IPS DF 19.7 (cell line): ENCODE measurements at places on chromosomes 7 and 10.
A peak's percentile ranks its signal among the peaks of the same experiment; 100 is the strongest.

- DNase-seq = no peak
Observed at GRCh38 chr7:42730586-42730985, 181.3 kb downstream of the C7orf25 start.

DNA sequence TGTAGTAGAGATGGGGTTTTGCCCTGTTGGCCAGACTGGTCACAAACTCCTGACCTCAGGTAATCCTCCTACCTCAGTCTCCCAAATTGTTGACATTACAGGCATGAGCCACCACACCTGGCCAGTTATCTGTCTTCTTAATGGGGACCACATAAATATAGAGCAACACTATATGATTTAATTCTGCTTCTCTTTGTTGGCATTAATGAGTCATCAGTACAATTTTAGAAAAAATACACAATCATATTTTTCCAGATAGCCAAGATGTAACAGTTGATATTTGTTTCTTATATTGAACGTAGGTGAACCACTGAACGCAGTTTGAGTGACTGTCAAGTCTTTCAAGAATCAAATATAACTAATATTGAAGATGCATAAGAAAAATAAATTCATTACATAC is 48.5 kb downstream of the LCOR start:
- no peak for DNase-seq

- DNase-seq = no peak
Observed at GRCh38 chr10:44043646-44044375, 341.1 kb downstream of the CXCL12 start.

- DNase-seq = no peak
Observed at GRCh38 chr7:76108540-76109233, 60.8 kb downstream of the MDH2 start.

- no peak for DNase-seq
Observed at GRCh38 chr10:44989597-44990301, 11.0 kb upstream of the ZNF22 start.

GRCh38 chr10:10892290-10892875 is 125.3 kb upstream of the CELF2 start:
- no peak for DNase-seq

DNA sequence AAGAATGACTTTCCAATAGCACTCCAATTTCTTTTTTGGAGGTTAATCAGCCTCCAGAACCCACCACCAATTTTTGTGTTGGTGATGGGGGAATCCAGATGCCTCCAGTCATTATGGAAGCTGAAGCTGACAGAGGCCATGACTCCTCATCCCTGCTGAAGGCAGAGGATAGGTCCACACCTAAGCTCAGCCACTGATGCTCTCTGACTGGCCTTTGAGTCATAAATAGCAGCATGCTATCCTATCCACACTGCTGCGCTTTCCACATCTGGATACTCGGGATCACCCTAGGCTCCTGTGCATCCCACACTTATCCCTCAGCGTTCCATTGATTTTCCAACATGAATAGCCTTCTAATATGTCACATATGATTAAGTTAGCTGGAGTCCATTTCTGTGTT is 124.2 kb downstream of the TES start:
- no peak for DNase-seq

- DNase-seq = no peak
Observed at GRCh38 chr7:92964141-92964540, 127.8 kb upstream of the CDK6 start.

DNA sequence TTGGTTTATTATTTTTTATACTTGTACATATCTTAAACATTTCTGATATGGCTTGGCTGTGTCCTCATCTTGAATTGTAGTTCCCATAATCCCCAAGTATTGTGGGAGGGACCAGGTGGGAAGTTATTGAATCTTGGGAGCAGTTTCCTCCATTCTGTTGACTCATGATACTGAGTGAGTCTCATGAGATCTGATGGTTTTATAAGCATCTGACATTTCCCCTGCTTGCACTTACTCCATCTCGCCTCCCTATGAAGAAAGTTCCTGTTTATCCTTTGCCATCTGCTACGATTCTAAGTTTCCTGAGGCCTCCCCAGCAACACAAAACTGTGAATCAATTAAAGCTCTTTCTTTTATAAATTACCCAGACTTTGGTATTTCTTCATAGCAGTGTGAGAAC is 207.7 kb downstream of the TPK1 start:
- no peak for DNase-seq

GRCh38 chr10:75658915-75659314 is 227.5 kb downstream of the LRMDA start:
- no peak for DNase-seq

DNA sequence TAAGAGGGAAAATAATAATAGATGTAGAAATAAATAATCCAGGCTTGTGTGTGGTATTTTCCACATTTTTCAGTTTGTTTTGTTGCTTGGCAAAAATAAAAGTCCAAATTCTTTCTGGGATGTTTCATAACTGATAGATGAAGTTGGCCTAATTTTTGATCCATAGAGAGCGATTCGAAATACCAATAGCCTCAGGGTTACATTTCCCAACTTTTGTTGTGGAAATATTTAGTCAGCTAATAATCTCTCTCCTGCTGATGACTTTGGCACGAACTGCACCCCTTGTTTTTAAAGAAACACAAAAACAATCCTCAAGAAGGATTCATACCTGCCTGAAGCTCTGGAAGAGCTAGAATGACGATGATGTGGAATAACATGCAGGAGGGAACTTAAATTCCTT is 483.2 kb downstream of the ADRA2A start:
- DNase-seq = no peak

- no peak for DNase-seq
Observed at GRCh38 chr7:2019711-2020511, 212.8 kb downstream of the MAD1L1 start.

DNA sequence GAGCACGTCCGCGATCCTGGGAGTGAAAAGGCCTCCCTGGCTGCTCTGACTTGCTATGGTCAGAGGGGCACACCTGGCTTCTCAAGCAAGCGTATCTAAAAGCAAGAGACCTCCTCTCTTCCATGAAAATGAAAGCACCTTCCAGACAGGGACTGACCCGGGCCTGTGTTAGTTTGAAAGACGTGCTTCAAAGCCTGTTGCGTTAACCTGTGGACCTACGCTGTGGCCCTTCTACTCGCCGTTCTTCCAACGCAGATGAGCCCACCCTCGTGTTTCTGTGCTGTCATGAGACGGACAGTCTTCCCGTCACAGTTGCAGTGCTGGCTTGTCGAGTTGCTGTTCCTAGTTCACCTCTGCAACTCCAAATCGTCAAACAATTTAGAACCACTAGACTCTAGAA is 15.5 kb upstream of the GDI2 start:
- no peak for DNase-seq

DNA sequence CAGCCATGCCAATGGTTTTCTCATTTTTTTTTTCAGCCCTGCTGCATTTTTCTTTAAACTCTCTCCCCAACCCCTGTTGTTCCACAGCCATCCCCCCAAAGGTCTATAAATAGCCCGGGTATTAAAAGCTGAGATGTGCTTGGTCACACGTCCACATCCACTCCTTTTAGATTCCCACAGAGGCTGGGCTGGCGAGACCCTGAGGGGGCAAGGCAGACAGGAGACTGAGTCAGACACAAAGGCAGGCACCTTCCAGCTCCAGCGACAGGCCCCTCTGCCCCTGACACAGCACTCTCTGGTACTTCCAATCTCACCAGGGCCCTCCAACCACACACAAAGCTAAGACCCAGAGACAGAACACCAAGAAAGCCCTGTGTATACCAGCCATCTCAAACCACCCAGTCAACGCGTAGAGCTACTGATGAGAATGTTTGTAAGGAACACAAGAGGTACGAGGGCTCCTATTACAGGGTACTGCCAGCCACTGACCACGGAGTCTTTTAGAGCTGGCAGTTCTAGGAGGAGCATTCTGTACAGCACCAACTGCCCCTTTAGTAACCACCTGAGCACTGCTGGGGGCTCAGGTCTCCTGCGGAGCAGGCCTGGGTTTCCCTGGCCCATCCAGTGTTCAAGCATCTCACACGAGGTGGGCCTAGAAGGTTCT is 64.2 kb upstream of the DDC start:
- DNase-seq = no peak

DNA sequence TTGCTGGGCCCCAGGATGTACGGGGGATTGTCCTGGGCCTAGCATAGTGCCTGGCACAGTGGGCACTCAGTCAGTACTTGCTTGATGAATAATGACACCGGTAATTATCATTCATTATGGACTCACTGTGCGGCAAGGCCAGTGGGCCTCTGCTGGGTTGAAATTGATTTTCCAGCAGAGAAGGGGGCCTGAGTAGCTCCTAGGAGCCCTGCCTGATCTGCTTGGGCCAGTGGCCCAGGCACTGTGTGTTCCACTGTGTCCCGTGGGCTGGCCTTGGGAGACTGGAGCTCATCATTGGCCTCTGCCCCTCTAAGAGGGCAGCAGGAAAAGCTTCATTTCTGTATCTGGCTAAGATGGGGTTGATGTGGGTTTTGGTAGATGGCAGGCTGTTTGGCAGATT is 1.4 kb downstream of the CHST3 start:
- DNase-seq = no peak

DNA sequence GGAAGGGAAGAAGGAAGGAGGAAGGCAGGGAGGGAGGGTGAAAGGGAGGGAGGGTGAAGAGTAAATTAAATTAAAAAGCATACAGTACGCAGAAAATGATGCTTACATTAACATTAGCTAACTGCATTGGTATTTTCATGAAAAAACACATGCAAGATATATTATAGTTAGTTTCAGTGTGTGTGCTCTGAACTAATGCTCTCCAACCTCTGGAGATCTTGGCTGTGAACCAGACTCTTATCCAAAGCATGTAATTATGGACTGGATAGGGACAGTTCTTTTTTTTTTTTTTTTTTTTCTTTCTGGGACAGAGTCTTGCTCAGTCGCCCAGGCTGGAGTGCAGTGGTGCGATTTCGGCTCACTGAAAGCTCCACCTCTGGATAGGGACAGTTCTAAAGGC is 357.0 kb downstream of the FRMD4A start:
- no peak for DNase-seq

- no peak for DNase-seq
Observed at GRCh38 chr7:155792999-155793560, 19.2 kb downstream of the SHH start.

DNA sequence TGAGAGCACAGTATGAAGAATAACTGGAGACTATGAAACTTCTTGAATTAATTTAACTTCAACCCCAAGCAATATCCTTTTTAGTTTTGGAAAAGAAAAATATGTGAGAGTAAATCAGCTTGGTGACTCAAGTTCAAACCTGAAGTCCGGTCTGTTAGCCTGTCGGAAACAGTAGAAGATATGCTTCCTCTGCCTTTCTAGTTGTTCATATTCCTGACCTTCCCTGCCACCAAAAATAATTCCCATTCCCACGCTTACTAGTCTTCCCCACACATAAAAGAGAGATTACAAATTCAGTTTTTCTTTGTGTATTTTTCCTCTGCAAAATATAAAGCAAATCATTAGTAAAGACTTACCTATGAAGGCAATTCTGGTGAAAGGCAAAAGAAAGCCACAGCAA is 3.6 kb downstream of the SEMA3D start:
- no peak for DNase-seq

DNA sequence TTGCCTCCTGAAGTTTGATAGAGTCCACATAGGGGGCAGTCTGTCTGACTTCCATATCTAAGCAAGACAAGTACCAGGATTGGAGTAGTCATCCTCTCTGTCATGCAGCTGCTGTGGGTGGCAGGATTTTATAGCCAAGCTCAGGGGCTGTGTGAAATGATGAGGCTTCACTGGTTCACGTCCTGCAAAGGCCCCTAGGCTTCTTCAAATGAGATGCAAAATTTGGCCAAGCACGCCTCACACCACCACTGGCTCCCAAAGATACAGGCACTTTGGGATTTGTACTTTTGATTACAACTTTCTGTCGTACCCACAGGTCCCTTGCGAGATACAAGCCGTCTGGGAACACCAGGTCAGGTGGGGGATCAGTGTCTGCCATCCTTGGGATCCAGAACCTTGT is 67.1 kb downstream of the WDFY4 start:
- no peak for DNase-seq

DNA sequence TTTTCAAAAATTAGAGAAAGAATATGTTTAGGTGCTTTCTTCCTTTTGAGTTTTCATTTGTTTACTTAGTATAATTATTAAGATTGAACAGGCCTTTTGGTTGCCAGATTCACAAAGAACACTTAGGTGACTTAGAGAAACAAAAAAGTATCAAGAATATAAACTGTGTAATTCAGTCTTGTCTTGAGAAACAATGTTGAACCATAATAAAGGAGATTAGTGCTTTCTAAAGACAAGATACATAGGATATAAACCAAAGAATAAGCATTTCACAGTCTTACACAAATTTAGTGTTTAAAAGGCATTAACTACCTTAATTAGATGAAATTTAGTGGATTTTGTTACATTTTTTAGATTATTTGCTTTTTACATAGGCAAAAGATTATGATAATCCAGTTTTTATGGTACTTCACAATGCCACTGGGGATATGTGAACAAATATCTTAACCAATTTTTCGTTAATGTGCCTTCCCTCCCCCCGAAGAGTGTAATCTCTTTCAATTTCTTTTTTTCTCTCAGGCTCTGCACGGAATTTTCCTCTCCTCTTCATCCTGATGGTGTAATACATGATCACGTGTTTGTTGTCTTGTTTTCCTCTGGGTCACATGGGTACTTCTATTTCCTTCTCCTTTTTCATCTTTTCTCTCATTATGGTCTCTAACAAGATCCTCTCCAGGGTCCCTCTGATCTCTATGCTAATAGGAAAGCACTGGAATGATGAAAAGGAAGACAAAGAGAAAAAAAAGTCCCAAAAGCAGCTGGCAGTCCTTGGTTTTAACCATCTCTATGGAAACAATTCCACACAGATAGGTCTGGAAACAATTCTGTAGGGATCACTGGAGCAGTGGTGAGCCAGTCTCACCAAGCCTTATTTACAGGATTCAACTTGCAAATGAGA is 3.7 kb upstream of the HNRNPH3 start:
- DNase-seq = peak; percentile 9

GRCh38 chr10:24901686-24902399 is 50.6 kb downstream of the PRTFDC1 start:
- DNase-seq = no peak

DNA sequence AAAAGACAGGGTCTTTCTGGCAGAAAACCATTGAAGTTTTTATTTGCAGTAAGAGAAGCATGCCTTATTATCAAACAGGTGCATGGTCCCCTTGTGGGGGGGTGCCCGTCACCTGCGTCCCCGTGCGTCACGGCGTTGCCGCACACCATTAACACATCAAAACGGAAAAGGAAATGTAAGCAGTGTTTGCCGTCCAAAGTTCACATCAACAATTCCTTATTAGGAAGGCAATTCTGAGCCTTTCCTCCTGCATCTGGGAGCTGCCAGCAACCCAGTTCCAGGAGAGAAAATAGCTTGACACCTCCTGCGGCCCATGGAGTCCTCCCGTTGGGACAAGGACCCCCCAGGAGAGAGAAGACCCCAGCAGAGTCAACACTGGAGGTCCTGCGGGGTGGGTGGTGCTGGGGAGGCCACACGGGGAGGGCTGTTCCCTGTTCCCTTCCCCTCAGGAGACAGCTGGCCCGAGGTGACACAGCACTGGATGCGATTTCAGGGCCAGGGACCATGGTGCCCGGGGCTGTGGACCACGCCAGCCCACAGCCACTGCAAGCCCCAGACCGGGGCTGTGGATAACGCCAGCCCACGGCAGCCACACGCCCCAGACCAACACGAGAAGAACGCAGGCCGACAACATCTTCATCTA is 39.5 kb downstream of the DIP2C start:
- DNase-seq = no peak

- DNase-seq = no peak
Observed at GRCh38 chr7:15581352-15581951, 19.6 kb upstream of the AGMO start.

- no peak for DNase-seq
Observed at GRCh38 chr7:129993275-129993674, 40.5 kb upstream of the UBE2H start.

GRCh38 chr10:5623081-5623748 is 43.2 kb downstream of the ASB13 start:
- DNase-seq = peak; percentile 33

- no peak for DNase-seq
Observed at GRCh38 chr10:98041352-98042043, 11.1 kb upstream of the CRTAC1 start.
